ENCODE measurements at places on chromosomes 5 and 9.
A peak's percentile ranks its signal among the peaks of the same experiment; 100 is the strongest.

DNA sequence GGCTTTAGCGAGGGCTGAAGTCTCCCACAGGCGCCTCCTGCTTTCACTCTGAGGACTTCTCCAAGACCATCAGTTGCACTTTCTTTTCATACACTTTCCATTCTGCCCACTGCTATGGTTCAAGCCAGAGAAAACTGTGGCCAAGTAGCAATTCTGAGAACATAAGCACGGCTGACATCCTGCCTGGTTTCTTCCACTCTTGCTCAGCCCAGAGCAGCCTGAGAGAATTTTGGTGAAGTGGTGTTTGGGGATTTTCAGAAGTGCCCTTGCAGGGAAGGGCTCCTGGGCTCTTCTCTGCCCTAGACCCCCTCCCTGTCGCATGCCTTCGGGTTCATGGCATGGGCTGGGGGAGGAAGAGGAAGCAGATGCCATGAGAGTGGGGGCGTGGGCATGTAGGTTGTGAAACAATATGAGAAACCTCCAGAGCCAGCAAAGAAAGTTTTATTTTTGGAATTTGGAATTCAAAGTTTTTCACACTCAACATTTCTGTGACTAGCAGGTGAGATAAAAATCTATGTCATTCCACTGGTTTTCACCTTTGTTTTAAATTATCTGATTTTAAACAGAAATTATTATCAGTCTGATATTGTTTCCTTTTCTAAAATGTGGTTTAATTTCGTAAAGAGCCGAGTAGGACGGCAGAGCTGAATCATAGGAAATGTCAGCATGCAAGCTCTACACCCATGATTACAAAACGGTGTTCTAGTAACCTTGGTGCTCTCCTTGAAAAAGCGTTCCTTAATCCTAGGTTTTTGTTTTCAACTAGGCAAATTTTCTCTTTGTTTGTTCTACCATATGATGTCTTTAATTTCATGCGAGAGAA is 27.8 kb upstream of the TNFSF8 start:
- DNase-seq, result peak; percentile 72

- DNase-seq, result no peak
Measured at GRCh38 chr9:100884518-100884917, 144.0 kb upstream of the PLPPR1 start.

DNA sequence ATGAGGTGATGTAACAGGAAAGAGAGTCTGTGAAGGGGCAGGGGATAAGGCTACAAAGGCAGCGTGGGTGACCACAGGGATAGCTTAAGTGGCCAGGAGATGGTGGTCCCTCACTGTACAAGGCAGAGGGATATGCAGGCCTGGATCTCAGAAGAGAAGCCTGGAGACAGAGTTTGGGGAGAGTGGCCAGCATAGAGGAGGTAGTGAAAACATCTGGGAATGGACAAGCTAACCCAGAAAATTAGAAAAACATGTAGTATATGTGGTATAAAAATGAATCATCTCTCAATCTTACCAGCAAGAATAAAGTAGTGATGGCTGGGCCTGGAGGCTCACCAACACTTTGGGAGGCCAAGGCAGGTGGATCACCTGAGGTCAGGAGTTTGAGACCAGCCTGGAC is 349.2 kb upstream of the KLF4 start:
- DNase-seq, result no peak

DNA sequence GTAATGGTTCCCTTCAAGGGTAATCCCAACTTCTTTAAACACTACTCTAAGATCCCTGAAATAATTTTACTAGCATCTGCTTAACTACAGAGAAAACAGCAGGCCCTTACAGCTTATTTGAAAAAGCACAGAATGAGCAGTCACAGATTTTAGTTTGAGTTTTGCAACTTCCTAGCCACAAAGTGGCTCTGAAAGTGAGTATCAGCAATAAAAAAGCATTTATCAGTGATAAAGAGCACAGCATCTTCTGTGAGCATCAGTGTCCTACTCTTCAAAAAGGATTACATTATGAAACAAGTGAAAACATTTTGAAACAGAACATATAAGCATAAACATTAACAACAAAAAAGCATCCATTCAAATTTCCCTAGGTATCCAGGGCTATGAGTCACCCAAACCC is 45.0 kb downstream of the SAXO1 start:
- no peak for DNase-seq

DNA sequence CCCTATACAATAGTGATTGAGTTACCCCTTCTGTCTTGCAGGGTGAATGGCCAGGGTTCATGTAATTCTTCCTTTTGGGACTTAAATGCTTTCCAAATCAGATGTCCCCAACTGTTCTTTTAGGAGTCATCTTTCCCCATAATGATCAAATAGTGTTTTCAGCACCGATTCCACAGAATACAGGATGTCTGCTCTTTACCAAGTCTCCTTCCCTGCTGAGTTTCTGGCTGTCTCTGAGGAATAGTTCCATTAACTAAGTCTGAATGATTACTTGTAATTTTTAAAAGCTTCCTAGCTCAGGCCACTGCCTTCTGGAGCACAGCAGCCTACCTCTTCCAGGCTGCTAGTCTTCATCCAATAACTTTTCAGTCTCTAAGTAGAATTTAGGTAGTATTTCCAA is 630.7 kb upstream of the ZNF608 start:
- DNase-seq, result no peak

DNA sequence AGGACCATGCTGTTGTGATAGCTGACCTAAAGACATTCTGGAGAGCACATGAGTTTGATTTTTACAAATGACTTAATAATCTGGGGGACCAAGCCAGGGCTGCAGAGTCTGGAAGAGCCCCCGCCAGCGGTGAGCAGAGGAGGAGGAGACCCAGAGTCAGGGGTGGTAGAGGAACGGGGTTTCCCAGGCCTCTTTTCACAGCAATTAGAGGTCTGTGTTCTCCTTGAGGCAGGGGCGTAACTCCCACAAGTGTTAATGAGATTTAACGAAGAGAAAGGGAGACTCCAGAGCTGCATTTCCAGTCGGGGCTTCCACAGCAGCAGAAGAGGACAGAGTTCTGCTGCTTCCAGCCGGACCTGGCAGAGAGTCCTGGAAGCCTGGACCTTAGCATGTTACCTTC is 137.9 kb upstream of the SLC24A2 start:
- no peak for DNase-seq

DNA sequence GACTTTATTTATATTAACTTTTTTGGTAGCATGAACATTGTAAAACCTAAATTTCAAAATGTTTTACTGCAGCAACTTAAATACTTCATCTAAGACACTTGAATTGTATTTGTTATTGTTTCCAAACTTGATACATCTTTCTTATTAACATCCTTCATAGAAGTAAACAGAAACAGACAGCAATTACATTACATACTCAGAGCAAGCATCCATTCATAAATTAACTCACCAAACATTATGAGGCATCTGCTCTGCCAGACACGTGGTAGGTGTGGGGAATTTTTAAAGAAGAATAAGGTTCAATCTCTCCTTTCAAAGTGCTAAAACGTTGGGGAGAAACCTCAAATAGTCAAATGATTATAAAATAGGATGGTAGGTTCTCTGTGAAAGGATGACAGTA is 130.8 kb downstream of the MUSK start:
- no peak for DNase-seq

GRCh38 chr9:92706218-92706940 is 36.4 kb upstream of the IPPK start:
- peak; percentile 57 for DNase-seq

All from stimulated activated naive CD8-positive, alpha-beta T cell treated with anti-CD3 and anti-CD28 coated beads, Interleukin-15, amount 100 ng/mL, for 72 hours (primary cell).